ENCODE measurements at places on chromosomes 4 and X. TPM values are rescaled to one million over a fixed set of nuclear protein-coding genes. Genes with fewer than 3 reads are reported as not detected.

- H3K27me3 ChIP-seq: peaks cover 19% of the 10 kb centered on the region
- no peaks in the 10 kb centered on the region for H3K4me1 ChIP-seq
- no peaks in the 10 kb centered on the region for H3K36me3 ChIP-seq
- H3K27ac ChIP-seq: no peak overlapping the region
These were observed 27.7 kb upstream of the SFRP2 start for GRCh38 chr4:153816542-153816941.

DNA sequence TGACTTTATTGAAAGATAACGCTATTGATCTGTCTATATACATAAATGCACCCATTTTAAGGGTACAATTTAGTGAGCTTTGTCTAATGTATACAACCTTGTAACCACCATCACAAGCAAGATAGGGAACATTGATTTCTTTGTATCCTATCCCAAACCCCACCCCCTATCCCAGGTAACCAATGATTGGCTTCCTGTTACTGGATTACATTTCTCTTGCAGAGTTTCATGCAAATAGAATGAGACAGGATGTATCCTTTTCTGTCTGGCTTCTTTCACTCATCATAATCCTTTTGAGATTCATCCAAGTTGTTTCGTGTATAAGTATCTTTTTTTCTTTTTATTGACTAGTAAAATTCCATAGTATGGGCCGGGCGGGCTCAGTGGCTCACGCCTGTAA, 1.6 kb upstream of the GRIPAP1 start:
- H3K36me3 ChIP-seq: peaks cover 4% of the 10 kb centered on the region
- H3K4me3 ChIP-seq: no peak overlapping the region
- H3K27ac ChIP-seq: no peak overlapping the region
- no peak for DNase-seq
- H3K27me3 ChIP-seq: no peaks in the 10 kb centered on the region

DNA sequence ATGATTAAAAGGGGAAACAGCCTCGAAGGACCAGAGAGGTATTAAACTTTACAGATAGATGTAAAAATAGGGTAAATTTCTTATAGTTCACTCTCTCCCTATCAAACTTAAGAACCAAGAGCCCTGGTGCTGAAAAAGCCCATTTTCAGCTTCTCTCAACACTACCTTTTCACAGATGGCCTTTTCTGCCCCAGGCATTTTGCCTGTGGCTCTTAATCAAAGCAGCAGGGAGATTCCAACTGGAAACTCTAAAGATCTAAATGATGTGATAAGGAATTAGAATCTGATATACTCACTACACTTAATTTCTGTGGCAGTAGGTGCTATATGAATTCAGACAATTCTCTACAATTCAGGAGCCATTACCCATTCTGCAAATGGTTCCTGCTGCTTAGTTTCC, 60.0 kb downstream of the AMMECR1 start:
- DNase-seq: no peak
- H3K27me3 ChIP-seq: no peaks in the 10 kb centered on the region
- no peak overlapping the region for H3K4me3 ChIP-seq
- no peaks in the 10 kb centered on the region for H3K4me1 ChIP-seq
- H3K27ac ChIP-seq: no peak overlapping the region

DNA sequence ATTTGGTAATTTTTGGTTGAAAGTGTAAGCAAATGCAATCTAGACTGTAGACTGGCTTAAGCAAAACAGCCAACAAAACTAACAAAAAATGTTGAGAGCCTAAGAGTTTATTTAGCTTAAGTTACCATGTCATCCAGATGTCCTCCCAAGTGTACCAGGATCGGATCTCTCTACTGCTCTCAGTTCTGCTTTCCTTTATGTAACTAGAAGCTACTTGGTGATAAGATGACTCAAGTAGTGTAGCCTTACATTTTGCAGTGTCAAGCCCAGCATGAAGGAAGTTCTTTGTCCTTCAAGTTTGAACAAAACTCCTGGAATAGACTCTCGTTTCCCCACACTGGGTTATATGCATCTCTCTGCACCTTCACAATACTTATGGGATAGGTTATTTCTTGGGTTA, 1500.0 kb downstream of the STIM2 start:
- no peaks in the 10 kb centered on the region for H3K4me1 ChIP-seq
- no peak for DNase-seq
- no peak overlapping the region for H3K4me3 ChIP-seq
- H3K36me3 ChIP-seq: no peaks in the 10 kb centered on the region

- H3K36me3 ChIP-seq: no peaks in the 10 kb centered on the region
- no peak for DNase-seq
- no peaks in the 10 kb centered on the region for H3K4me1 ChIP-seq
- H3K27ac ChIP-seq: no peak overlapping the region
- no peaks in the 10 kb centered on the region for H3K27me3 ChIP-seq
These were observed 36.7 kb upstream of the NEUROG2 start for GRCh38 chr4:112552668-112553067.

- H3K27me3 ChIP-seq: no peaks in the 10 kb centered on the region
- H3K36me3 ChIP-seq: no peaks in the 10 kb centered on the region
- peak overlapping the region; percentile 40 for H3K27ac ChIP-seq
- H3K4me1 ChIP-seq: peaks cover 54% of the 10 kb centered on the region
- DNase-seq: peak; percentile 49
These were observed 26.7 kb upstream of the C1QTNF7 start for GRCh38 chr4:15400981-15401671.

SLC4A4 gene
- not detected for total RNA-seq

DNA sequence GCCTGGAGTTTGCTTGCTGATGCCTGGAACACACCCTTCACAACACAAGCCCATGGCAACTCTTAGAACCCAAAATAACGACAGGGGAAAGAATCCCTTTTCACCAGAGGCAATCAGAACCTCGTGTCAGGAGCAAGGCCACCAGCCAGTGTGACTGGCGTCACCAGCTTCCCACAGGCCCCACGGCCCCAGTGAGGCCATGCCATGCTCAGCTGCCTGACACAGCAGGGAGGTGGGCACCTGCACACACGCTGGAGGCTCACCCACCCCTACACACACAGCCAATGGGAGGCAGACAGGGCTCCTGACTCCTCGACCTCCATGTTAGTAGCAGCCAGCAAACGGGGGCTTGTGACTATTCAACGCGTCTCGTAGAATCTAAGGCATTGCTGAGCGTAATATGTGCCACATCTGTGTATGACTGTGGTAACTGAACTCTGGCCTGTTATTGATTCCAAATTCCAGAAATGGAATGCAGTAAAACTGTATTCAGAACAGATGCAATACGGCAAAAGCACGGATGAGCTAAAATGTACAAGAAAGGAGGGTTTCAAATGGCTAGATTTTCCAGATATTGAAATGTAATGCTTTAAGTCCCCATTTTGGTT, 28.5 kb downstream of the RNF212 start:
- no peak overlapping the region for H3K4me3 ChIP-seq
- DNase-seq: no peak
- H3K27me3 ChIP-seq: peaks cover 17% of the 10 kb centered on the region
- H3K4me1 ChIP-seq: peaks cover 13% of the 10 kb centered on the region
- no peaks in the 10 kb centered on the region for H3K36me3 ChIP-seq

PRAF2 gene
- total RNA-seq: 19.0 TPM

GRCh38 chr4:146098978-146099377, 76.5 kb upstream of the LSM6 start:
- no peaks in the 10 kb centered on the region for H3K4me1 ChIP-seq
- no peak overlapping the region for H3K27ac ChIP-seq
- no peak for DNase-seq

CCDC160 gene
- total RNA-seq: not detected

- peaks cover 22% of the 10 kb centered on the region for H3K4me1 ChIP-seq
- no peak for DNase-seq
- no peaks in the 10 kb centered on the region for H3K36me3 ChIP-seq
- H3K4me3 ChIP-seq: no peak overlapping the region
- no peaks in the 10 kb centered on the region for H3K27me3 ChIP-seq
- peak overlapping the region; percentile 79 for H3K27ac ChIP-seq
These were observed 42.0 kb upstream of the ZXDA start for GRCh38 chrX:57952320-57952678.

GRCh38 chr4:8307121-8307520, 37.6 kb downstream of the HTRA3 start:
- no peaks in the 10 kb centered on the region for H3K27me3 ChIP-seq
- H3K27ac ChIP-seq: no peak overlapping the region
- H3K4me1 ChIP-seq: no peaks in the 10 kb centered on the region
- no peaks in the 10 kb centered on the region for H3K36me3 ChIP-seq
- no peak for DNase-seq

CLDN34 gene
- total RNA-seq: not detected

DNA sequence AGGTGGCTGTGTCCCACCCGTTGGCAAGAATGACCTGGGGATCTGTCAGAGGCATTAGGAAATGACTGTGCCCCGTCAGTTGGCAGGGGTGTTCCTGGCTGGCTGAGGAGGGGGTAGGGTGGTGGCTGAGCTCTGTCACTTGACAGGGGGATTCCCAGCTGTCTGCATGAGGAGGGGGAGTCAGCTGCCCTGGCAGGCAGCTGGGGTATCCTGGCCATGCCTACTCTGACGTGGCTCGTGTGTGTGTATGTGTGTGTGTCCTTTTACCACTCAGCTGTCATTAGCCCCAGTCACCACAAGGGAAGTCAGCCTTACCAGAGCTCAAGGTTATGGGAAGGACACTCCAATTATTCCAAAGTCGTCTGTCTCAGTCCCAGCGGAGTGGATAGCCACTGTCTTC, 93.2 kb downstream of the EFNB1 start:
- H3K27ac ChIP-seq: no peak overlapping the region
- no peaks in the 10 kb centered on the region for H3K27me3 ChIP-seq
- no peak for DNase-seq
- H3K36me3 ChIP-seq: no peaks in the 10 kb centered on the region

GRCh38 chrX:102966701-102967100, 29.6 kb downstream of the RAB40AL start:
- DNase-seq: no peak
- H3K4me3 ChIP-seq: no peak overlapping the region
- no peaks in the 10 kb centered on the region for H3K4me1 ChIP-seq

KLHL13 gene
- total RNA-seq: not detected

DNA sequence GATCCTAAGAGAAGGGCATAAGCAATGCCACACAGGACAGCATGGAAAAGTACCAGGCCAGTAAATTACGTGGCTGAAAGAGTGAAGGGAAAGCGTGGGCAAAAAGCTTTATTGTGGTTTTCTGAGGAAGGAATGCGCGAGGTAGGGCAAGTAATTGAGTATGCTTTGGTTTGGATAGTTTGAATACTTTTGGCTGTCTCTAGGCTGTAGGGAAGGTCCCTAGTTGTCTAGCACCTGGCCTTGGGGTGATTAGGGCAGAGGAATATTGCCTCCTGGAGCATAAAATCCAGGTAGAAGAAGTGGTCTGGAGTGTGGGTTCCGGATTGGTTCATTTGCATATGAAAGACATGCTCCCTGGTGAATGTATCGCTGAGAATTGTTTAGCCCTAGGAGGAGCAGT, 46.4 kb upstream of the NALF2 start:
- no peaks in the 10 kb centered on the region for H3K36me3 ChIP-seq
- H3K27ac ChIP-seq: no peak overlapping the region
- H3K27me3 ChIP-seq: no peaks in the 10 kb centered on the region

- no peaks in the 10 kb centered on the region for H3K27me3 ChIP-seq
- H3K27ac ChIP-seq: no peak overlapping the region
- H3K4me3 ChIP-seq: no peak overlapping the region
- H3K4me1 ChIP-seq: no peaks in the 10 kb centered on the region
- H3K36me3 ChIP-seq: no peaks in the 10 kb centered on the region
These were observed 83.3 kb downstream of the SLC7A11 start for GRCh38 chr4:138158746-138159297.

DNA sequence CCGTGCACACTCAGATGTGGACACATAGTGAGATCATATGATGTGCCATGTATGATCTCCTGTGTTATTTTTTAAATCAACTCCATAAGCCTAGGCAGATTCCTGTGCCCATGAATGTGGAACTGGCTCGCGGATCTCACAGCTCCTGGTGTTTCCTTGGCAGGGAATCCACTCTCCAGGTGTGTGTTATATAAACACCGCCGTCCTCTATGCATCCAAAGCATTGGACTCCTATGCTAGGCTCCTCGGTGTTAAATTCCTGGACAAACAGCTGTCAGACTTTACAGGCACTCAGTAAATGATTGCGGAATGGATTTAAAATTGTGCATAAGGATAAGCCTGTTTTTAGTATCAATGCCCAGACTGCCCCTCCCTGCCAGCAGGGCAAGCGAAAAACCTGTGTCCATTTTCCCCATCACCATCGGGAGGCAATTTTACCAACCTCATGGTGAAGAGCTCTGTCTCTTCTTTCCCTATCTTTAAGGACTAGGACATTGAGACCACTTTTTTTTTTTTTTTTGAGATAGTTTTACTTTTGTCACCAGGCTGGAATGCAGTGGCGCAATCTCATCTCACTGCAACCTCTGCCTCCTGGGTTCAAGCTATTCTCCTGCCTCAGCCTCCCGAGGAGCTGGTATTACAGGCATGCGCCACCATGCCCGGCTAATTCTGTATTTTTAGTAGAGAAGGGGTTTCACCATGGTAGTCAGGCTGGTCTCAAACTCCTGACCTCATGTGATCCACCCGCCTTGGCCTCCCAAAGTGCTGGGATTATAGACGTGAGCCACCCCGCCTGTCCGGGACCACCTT, 23.6 kb upstream of the GPR78 start:
- no peaks in the 10 kb centered on the region for H3K27me3 ChIP-seq
- H3K4me1 ChIP-seq: no peaks in the 10 kb centered on the region
- no peaks in the 10 kb centered on the region for H3K36me3 ChIP-seq
- no peak overlapping the region for H3K4me3 ChIP-seq

AFM gene
- not detected for total RNA-seq

PABPC1L2B gene
- total RNA-seq: not detected
